DMS 273 treated with DMSO at 0.1 percent for 48 hours (cell line): ENCODE measurements at places on chromosomes 2 and 18.
A peak's percentile ranks its signal among the peaks of the same experiment; 100 is the strongest.

DNA sequence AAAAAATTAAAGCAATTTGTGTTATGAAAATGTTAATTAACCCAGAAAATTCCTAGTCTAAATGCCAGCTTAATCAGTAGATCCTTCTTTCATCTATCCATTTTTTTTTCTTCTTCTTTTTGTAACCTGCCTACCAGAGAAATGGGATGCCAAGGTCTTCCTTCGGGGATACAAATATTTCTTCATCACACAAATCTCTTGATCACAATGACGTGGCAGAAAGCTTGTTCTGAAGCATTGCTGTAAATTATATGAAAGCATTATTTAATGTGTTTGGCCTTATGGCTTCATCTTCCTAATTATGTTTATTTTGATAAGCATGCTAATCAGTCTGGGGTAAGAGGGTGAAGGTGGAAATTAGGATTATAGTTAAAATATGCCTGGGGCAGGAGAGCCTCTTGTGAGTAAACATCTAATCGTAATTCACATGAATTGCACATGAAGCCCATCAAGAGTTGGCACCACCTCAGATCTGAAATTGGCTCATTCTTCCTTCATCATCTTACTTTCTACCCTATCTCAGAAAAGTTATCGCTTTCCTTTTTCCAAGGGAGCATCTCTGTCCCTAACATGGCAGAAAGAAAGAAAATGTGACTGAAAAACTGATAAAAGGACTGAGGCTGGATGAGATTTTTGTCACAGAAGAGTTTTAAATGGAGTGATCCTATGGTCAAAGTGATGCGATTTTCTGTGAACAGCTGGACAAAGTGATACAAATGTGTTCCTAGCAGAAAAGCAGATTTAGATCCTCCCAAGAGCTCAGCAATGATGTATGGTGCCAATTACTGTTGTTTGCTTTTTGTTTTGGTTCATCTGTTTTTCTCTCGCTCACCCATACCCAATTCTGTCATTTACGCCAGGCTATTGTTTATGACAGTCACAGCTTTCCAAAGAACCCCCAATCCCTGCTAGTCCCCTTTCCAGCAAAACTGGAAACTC, 76.9 kb upstream of the PMAIP1 start:
- DNase-seq: no peak

DNA sequence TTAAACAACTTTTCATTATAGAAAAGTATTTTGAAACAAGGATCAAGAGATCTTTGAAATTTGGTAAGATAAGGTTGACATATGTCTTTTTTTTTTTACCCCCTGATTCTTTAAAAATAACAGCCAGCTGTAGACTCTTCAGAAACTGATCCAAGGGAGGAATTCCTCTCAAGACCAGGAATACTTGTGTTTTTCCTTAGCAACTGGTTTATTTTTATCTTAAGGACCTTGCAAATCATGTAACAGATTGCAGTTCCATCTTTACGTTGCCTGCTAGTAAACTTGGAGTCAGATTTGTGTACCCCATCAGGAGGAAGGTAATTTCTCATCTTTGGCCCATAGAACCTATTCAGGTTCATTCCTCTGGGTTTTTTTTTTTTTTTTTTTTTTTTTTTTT, 71.6 kb downstream of the BOLA3 start:
- DNase-seq: no peak

GRCh38 chr2:42523341-42523740, 29.6 kb upstream of the KCNG3 start:
- DNase-seq: no peak

DNA sequence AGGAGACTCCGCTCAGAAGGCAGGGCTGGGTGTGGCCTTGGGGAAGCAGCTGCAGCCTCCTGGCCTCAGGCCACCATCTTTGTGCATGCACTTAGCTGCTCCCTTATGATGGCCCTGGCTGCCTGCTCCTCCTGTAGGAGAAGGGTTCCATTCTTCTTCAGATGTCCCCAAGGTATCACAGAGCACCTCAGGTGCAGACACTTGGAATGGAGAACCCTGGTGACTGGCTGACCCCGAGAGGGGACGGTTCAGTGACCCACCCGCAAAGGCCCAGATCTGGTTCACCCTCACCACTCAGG, 9.6 kb downstream of the GPAT2 start:
- DNase-seq: no peak

- DNase-seq: no peak
These were observed 6.0 kb downstream of the SEPTIN10 start for GRCh38 chr2:109607766-109608165.

GRCh38 chr2:157760949-157761348, 115.2 kb downstream of the ACVR1 start:
- DNase-seq: no peak

- no peak for DNase-seq
These were observed 236.0 kb downstream of the DYSF start for GRCh38 chr2:71689393-71689792.

- DNase-seq: no peak
These were observed 151.7 kb downstream of the ANKRD44 start for GRCh38 chr2:197158591-197159550.

DNA sequence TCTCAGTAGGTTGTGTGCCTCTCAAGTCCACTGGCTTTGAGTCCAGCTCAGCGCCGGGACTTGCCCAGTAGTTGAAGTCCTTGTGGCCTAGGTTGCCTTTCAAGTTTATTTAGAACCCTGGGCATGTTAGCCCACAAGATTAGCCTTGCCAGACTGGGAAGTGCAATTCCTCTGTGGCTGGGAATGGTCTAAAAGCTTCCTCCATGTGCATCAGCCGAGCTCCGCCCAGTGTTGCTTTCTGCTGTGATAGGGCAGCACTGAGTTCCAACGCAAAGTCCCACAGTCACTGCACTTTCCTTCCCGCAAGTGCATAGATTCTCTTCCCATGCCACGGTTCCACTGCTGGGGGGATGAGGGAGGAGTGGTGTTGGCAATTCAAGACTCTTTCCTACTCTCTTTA, 308.9 kb upstream of the THUMPD2 start:
- no peak for DNase-seq

DNA sequence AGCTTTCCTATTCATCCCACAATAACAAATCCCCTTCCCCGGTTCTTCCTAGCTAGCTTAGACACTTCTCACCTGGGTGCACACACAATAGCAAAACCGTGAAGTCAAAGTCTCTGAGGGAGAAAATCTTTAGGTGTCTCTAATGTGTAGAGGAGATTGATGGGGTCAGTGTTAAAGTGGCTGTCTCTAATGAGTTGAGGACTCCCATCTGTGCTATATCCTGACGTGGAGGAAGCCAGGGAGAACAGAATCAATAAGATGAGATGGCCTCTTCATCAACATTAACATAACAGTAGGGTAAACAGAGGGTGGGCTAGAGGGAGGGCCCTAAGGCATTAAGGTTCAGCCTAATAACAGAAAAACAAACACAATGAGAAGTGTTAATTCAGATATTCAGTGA, 120.4 kb downstream of the SLC5A7 start:
- no peak for DNase-seq

- no peak for DNase-seq
These were observed 594.4 kb downstream of the DPP10 start for GRCh38 chr2:115036818-115037217.

- DNase-seq: no peak
These were observed 188.5 kb upstream of the CDH2 start for GRCh38 chr18:28365411-28365831.

DNA sequence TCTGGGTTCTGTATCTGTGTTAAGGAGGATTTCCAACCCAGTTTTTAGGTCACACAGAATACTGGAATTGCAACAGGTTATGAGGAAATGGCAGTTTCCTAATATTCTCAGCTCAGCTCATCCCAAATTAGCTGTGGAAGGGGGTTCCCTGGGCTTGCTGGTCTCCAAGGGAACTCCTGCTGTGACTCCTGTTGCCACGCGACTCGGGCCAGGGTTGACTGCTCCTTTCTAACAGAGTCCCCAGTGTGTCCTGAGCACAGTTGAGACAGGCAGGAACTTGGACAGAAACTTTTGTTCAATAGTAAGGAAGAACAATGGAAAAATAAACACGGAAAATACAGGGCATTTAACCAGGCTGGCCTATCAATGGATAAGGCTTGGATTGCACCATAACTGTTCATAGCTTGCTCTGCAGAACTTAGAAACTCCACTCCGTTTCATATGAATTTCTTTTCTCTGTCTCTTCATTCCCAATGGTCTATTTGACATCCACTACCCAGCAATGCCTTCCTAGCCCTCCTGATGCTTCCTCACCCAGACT, 3.8 kb upstream of the ROCK2 start:
- no peak for DNase-seq

DNA sequence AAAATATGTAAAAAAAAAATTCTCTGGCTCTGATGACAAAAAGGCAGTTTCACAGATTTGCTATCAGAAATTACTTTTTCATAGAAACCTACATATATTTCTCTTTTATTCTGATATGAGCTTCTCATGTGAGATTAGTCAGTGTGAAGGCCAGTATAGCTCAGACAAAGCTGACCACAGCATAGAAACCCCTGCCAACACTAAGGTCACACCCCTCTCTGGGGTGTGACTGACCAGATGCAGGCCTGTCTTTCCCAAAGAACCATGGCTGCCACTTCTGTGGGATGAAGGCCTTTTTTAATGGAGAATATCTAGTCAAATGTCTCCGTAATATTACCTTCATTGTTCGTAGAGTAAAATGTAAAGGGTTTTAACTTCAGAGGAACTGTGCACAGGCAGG, 330.3 kb upstream of the KCNJ3 start:
- no peak for DNase-seq

GRCh38 chr2:30252723-30253701, 21.7 kb downstream of the LBH start:
- no peak for DNase-seq

DNA sequence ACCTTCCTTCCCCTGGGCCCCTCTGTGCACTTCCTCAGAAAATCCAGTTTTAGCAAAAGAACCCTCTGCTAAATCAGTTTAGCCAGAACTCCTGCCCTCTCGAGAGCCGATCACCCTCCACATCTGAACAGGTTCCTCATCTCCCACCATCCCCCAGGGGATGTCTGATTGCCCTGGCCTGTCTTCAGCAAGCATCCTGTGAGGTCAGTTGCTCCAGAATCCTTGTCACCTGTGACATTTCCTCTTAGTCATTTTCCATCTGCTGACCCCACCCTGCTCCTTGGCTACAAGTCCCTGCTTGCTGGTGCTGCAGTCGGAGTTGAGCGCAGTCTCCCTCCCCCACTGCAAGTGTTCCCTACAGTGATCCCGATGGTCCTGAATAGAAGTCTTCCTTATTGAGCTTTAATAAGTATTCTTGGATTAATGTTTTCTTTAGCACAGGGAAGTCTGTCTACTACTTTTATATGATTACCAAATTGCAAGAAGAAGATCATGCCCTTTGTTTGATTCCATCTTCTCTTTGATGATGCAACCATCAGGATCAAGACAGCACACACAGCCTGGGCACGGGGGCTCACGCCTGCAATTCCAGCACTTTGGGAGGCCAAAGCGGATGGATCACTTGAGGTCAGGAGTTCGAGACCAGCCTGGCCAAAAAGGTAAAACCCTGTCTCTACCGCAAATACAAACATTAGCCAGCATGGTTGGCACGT, 30.9 kb upstream of the UBE2F start:
- no peak for DNase-seq

GRCh38 chr2:170276925-170277629, 99.1 kb downstream of the MYO3B start:
- DNase-seq: no peak

DNA sequence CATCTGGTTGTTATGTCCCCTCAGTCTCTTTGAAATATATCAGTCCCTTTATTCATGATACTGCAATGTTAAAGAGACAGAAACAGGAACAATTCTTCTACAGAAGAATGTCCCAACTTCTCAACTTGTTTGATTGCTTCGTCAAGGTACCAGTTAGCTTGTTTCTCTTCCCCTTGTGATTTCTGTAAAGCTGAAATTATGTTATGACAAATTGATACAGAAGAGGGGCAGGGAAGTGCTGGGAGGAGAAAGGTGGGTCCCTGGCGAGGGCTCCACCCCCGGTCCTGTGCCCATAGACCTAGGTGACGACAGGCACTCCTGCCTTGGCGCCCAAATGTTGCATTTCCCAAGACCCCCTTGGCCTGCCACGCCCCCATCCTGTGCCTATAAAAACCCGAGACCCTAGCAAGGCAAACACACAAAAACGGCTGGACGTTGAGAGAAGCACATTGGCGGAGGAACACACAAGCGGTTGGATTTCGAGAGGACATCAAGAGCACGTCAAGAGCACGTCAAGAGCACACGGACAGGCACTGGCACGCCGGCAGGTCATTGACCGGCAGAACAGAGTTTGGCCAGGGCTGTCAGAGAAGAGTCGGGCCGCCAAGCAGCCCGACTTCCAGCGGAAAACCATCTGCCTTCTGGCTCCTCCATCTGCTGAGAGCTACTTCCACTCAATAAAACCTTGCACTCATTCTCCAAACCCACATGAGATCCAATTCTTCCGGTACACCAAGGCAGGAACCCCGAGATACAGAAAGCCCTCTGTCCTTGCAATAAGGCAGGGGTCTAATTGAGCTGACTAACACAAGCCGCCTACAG, 11.5 kb upstream of the RTN4 start:
- peak; percentile 40 for DNase-seq

GRCh38 chr2:61898810-61899209, 6.7 kb upstream of the COMMD1 start:
- DNase-seq: no peak

DNA sequence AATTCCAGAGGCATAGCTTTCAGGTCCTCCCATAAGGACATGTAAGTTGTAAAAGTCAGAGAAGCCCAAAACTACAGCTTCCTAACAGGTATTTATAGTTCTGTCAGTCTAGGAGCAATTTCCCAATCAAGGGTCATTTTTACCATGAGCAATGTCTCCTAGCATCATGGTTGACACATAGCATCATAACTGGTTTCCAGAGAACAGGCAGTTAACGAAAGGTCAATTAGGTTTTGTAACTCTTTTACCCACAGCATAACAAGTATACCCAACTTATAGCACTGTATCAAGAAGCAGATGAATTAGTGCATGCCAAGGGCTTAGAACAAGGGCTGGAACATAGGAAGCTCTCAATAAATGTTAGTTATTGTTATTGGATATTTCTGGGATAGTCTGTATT, 110.1 kb downstream of the MREG start:
- no peak for DNase-seq

- peak; percentile 43 for DNase-seq
These were observed 46.9 kb upstream of the GREB1L start for GRCh38 chr18:21194871-21195771.

- DNase-seq: no peak
These were observed 110.2 kb upstream of the GPC1 start for GRCh38 chr2:240325016-240326007.

GRCh38 chr2:155456222-155456621, 757.7 kb downstream of the KCNJ3 start:
- DNase-seq: no peak

DNA sequence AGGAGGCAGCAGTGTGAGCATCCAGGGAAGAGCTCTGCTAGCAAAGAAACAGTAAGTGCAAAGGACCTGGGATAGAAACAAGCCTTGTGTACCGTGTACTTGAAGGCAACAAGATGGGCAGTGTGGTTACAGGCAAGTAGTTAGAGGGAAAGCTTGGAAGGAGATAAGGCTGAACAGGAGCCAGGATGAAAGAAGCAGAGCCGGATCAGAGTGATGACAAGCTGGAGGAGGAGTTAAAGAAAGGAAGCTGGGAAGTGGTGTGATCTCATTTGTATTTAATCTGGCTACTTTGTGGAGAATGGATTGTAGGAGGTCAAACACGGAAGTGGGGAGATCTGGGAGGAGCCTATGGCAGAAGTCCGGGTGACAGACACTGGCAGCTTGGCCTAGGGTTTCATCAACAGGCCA, 44.7 kb upstream of the VPS54 start:
- no peak for DNase-seq

- peak; percentile 20 for DNase-seq
These were observed 59.5 kb downstream of the PUM2 start for GRCh38 chr2:20291106-20291564.

- DNase-seq: no peak
These were observed 678.7 kb downstream of the PLCL1 start for GRCh38 chr2:198483051-198483450.
